ENCODE measurements at places on chromosomes 7 and 10.
A peak's percentile ranks its signal among the peaks of the same experiment; 100 is the strongest.

- DNase-seq: no peak
These were observed 27.6 kb upstream of the SFMBT2 start for GRCh38 chr10:7438196-7438986.

- DNase-seq: no peak
These were observed 1.2 kb upstream of the PLCE1 start for GRCh38 chr10:93992400-93993030.

DNA sequence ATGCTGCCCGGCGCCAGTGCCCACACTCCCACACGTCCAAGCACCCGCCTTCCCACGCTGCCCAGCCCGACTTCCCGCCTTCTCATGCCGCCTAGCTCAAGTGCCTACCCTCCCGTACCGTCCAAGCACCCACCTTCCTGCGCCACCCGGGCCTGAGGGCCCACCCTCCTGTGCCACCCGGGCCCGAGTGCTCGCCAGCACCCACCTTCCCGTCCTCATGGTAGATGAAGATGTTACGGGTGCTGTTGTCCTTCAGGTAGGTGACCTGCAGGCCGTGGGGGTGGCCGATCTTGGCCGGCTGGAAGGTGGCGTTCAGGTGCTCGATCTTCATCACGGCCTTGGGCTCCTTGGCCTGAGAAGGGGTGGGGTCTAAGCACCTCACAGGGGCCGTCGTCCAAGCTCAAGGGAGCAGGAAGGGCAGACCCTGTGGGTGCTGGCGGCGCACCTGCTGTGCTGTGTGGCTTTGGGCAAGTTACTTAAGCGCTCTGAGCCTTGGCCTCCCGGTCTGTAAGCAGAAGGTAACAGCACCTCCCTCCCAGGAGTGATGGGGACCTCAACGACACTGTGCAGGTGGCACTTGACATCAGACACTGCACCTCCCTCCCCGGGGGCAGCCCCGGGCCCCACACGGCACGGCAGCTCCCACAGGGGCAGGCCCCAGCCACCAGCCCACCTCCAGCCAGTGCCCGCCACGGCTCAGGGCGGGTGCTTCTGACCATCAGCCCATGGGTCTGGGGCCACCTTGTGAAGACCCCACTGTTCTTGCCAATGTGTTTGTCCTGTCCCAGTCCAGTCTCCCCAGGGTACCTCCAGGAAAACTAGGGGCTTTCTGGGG is 27.8 kb downstream of the GET4 start:
- no peak for DNase-seq

- no peak for DNase-seq
These were observed 43.5 kb upstream of the LEP start for GRCh38 chr7:128197589-128197988.

GRCh38 chr10:62264702-62265436 is 3.8 kb downstream of the RTKN2 start:
- DNase-seq: no peak

DNA sequence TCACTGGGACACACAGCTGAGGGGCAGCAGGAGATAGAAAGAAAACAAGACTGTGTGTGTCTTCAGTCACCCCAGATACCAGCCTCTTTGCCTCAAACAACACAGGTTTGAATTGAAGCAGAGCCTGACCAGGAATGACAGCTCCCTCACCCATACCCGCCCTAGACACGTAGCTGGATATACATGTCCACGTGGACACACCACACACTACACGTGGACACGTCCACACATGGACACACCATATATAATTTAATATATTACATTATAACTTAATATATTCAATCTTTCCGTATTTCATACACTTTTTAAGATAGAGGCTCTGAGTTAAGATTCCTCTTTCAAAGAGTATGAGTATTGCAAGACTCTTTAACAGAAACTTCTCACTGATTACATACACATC is 11.3 kb downstream of the GDF2 start:
- no peak for DNase-seq

DNA sequence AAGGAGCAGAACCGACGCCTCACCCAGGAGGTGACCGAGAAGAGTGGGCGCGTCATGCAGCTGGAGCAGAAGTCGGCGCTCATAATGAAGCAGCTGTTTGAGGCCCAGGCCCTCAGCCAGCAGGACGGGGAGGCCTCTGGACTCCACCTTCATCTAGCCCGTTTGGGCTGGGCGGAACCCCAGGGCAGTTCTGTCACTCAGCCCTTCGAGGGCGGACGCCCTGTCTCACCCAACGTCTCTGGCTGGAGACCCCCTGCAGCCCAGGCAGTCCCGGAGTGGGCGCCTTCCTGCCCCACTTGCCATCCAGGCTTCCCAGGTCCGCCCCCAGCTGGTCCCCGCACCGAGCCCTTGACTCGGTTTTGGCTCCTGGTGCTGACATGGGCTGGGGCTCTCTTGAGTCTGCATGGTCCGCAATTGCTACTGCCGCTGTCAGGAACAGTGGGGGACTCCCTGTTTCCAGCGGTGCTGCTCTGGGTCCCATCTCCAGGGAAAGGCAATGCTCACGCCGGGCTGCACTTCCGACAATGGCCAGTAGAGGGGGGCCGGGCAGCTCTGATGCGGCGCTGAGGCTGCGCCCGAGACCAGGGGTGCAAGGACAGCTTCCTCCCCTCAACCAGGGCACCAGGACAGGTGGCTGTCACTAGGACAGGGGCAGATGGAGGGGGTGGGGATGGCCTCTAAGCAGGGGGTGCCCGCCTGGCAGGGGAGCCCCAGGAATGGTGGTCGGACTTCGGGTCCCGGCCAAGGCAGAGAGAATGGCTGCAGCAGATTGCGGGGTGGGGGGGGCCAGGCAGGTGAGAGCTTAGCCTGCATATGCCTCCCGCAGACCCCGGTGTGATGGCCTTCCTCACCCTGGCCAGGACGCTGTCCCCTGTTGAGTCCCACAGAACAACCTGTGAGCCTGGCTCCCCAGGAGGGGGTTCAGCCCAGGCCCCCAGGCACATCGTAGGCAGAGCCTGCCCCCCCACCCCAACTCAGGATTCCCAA is 71.2 kb upstream of the KCTD7 start:
- DNase-seq: peak; percentile 86

All from upper lobe of right lung (tissue), 1 donor.